ENCODE measurements at places on chromosomes 3 and 15. TPM values are rescaled to one million over a fixed set of nuclear protein-coding genes. Genes with fewer than 3 reads are reported as not detected.

Gene CADM2
- total RNA-seq: not detected

Gene HYAL1
- not detected for total RNA-seq

Gene GATM
- total RNA-seq: 0.89 TPM

Gene ACTRT3
- 2.8 TPM for total RNA-seq

Gene DNAH1
- total RNA-seq: 4.0 TPM

Gene MEX3B
- 11.4 TPM for total RNA-seq

Gene PLSCR4
- 51.2 TPM for total RNA-seq

Gene GREM1
- total RNA-seq: 935 TPM

Gene CADPS
- 11.4 TPM for total RNA-seq

Gene SERINC4
- not detected for total RNA-seq

Gene EXD1
- not detected for total RNA-seq

Gene KBTBD13
- total RNA-seq: not detected

Gene GHSR
- not detected for total RNA-seq

Gene C3orf70
- not detected for total RNA-seq

Gene ALDH1A2
- not detected for total RNA-seq

Gene TRAT1
- total RNA-seq: not detected

Gene GNAT1
- total RNA-seq: not detected

Gene MNS1
- 2.9 TPM for total RNA-seq

Gene PLSCR5
- not detected for total RNA-seq

Gene PLAAT1
- total RNA-seq: not detected

Gene ETV5
- 44.0 TPM for total RNA-seq

Gene DAZL
- not detected for total RNA-seq

Gene SEMA6D
- 1.4 TPM for total RNA-seq

Gene SHC4
- total RNA-seq: 0.76 TPM

Gene SCAANT1
- not detected for total RNA-seq

Gene CFAP44
- total RNA-seq: 2.7 TPM

Gene GPR15
- total RNA-seq: not detected

Gene CHRFAM7A
- total RNA-seq: not detected

Gene POC1A
- total RNA-seq: 2.3 TPM

Gene SEMA3B
- total RNA-seq: 13.3 TPM

Gene ANKRD63
- total RNA-seq: not detected

Gene SLTM
- 31.4 TPM for total RNA-seq

Gene ADGRG7
- not detected for total RNA-seq

Gene SLC2A2
- not detected for total RNA-seq

Gene FRMD4B
- not detected for total RNA-seq

Gene ZNF621
- 9.6 TPM for total RNA-seq

Gene GCSAM
- not detected for total RNA-seq

Gene LXN
- total RNA-seq: 34.9 TPM

Gene CLDN16
- total RNA-seq: 0.11 TPM

Gene ZNF860
- total RNA-seq: not detected

Gene GTPBP8
- total RNA-seq: 34.3 TPM

Gene TTBK2
- total RNA-seq: 6.3 TPM

Gene CD96
- not detected for total RNA-seq

Gene SI
- not detected for total RNA-seq

Gene CD200
- 0.76 TPM for total RNA-seq

Gene GTF2E1
- total RNA-seq: 10.8 TPM

Gene RAP2B
- 10.9 TPM for total RNA-seq

Gene MKRN2OS
- not detected for total RNA-seq

Gene FSIP1
- 2.4 TPM for total RNA-seq

Gene LMAN1L
- not detected for total RNA-seq

All from GM23248 (cell line).